ENCODE measurements at places on chromosomes 11 and 22.

DNA sequence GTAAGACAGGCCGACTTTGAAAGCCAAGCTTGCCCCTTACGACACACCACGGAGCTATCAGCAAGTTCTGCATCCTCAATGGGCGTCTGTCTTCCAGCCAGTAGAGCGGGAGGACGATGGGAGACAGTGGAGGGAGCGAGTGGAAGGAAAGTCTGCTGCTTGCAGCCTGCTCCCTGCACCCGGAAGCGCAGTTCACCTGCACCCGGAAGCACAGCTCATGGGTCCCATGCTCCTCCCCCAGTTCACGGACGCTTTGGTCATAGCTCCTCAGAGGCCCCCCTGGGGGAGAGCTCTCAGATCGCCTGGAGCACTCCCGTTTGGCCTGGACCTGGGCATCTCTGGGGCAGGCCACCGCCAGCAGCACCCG lies 51.3 kb downstream of the FBLN1 start:
- no peak for DNase-seq

- no peak for DNase-seq
Observed at GRCh38 chr22:42632096-42632495, 8.3 kb downstream of the ATP5MGL start.

- no peak for DNase-seq
Observed at GRCh38 chr11:85530634-85531033, 96.5 kb downstream of the DLG2 start.

GRCh38 chr11:10158461-10158860 lies 135.6 kb downstream of the SBF2 start:
- no peak for DNase-seq

DNA sequence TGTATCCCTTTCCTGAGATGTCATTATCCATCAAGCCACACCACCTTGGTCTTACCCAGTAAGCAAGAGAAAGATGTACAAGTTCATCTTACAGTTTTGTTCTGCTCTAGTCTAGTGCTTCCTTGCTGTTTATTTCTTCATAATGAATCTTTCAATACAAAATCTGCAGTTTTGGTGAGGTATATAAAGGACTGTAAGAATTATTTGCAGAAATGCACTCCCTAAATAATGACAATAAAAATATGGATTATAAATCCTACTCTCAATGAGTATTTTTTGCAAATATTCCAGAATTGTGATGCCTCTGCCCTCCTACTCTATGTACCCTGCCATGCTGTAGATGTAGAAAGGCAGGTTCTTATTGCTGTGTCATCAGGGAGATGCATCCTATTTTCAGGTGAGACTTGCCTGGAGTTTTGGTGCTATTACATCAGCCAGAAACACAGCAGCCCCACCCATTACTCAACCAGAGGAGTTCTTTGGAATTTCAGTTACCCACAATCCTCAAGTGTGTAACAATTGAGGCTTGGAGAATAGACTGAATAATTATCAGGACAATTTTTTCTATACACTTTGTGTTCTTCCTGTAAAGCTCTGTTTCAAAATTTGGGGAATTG lies at the start of gene OR10S1:
OR10S1 (minus strand) TSS at position 51 of the 617 bp plus-strand sequence. CDS start 117 bp downstream, outside the sequence.
- DNase-seq: no peak

- no peak for DNase-seq
Observed at GRCh38 chr22:20236052-20236717, 31.9 kb downstream of the RTN4R start.

- no peak for DNase-seq
Observed at GRCh38 chr11:61679296-61679695, 895 bp upstream of the DAGLA start.

DNA sequence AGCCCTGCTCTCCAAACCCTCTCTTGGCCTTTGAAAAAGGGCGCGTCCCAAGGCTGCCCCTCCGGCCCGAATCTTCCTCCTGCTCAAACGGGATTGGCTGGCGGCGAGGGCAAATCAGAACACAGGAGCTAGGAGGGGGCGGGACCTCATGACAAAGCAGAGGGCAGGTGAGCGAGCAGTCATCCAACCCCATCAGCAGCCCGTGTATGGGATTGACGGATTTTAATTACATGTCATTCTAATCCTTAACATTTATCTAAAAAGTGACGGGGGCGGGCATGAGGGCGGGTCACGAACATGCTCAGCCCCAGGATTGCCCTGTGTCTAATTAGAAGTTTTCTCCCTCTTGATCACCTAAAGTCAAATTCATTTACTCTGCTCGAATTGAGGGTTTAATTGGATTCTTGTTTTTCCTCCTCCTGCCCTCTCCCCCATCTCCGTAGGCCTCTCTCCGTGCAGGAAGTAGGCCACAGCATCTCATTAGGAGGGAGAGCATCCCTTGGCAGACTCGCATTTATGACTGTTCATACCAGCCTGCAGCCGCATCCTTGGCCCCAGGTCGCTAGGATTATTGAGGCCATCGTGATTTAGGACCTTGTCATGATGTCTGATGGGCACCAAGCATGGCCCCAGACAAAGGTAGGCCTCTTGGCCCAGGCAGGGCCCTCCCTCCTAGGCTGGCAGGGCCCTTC lies 147.1 kb downstream of the CHST1 start:
- no peak for DNase-seq

- no peak for DNase-seq
Observed at GRCh38 chr22:29251265-29251664, 16.5 kb downstream of the RHBDD3 start.

- DNase-seq: no peak
Observed at GRCh38 chr11:2310073-2310785, 8.4 kb downstream of the TSPAN32 start.

DNA sequence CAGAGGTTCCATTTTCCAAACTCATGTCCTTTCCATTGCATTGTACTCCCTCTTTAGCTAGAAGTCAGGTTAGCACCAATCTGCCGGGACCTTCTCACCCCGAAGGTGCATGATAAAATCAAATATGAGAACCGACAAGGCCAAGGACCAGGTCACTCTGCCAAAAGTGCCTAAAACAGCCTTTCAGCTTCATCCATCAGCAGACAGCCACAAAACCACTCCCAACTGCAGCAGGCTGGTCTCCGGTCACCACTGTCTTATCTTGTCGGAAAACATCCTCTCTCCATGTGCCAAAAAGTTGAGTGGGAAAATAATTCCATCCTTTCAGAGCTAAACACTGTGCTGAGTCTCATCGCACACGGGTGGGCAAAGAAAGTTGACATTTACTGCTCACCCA lies 1.4 kb downstream of the PI4KA start:
- no peak for DNase-seq

DNA sequence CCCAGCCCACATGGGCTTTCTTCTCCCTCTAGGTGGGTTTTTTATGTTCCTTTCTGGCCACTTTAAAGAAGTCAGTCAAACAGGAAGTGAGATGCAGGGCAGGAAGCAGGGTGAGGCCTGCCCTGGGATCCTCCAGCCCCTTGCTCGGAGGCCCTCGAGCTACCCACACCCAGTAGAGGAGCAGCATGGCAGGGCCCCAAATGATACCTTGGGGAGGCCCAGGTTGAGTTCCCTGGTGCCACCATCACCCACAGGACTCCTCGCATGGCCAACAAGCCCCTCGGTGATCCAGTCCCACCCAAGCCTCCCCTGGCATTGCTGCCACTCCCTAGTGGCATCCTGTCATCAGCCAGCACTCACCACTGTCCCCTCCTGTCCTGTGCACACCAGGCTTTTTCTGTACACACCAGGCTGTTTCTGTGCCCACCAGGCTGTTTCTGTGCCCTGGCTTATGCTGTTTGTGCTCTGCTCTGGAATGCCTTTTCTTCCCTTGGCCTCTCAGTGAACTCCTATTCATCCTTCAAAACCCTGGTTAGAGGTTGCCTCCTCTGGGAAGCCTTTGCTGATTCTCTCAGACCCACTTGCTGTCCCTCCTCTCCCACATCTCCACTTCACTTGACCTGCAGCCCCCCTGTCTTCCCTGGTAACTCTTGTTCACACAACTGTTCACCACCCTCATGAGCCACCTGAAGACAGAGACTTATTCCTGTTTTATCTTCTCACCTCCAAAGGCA lies 3.1 kb upstream of the PTGDR2 start:
- DNase-seq: no peak

GRCh38 chr22:23591846-23592245 lies 11.8 kb upstream of the IGLL1 start:
- DNase-seq: no peak

- no peak for DNase-seq
Observed at GRCh38 chr11:124623861-124624525, 1.3 kb downstream of the TBRG1 start.

DNA sequence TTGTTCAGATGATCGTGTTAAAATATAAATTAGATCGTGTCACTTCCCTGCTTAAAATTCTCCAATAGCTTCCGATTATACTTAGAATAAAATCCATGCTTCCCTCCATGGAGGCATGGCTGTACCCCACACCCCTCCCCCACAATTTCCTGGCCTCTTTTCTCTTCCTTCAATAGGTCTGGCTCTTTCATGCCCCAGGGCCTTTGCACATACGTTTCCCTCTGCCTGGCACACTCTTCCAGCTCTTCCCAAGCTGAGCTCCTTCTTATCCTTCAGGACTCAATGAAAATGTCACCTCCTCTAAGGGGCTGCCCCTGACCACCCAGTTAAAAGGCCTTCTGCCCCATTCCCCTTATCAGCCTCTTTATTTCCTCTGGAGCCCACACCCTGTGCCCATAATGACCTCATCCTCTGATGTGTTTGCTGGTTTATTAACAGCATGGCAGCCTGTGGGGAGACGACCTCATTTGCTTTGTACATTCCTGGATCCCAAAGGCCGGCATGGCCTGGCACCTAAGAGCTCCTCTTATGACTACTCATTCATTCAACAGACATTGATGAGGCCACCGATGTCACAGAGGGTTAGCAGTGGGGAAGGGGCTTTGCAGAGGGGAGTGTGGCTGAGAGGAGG lies 9.0 kb upstream of the FLRT1 start:
- no peak for DNase-seq

GRCh38 chr11:33615751-33616150 lies 84.9 kb downstream of the C11orf91 start:
- no peak for DNase-seq

DNA sequence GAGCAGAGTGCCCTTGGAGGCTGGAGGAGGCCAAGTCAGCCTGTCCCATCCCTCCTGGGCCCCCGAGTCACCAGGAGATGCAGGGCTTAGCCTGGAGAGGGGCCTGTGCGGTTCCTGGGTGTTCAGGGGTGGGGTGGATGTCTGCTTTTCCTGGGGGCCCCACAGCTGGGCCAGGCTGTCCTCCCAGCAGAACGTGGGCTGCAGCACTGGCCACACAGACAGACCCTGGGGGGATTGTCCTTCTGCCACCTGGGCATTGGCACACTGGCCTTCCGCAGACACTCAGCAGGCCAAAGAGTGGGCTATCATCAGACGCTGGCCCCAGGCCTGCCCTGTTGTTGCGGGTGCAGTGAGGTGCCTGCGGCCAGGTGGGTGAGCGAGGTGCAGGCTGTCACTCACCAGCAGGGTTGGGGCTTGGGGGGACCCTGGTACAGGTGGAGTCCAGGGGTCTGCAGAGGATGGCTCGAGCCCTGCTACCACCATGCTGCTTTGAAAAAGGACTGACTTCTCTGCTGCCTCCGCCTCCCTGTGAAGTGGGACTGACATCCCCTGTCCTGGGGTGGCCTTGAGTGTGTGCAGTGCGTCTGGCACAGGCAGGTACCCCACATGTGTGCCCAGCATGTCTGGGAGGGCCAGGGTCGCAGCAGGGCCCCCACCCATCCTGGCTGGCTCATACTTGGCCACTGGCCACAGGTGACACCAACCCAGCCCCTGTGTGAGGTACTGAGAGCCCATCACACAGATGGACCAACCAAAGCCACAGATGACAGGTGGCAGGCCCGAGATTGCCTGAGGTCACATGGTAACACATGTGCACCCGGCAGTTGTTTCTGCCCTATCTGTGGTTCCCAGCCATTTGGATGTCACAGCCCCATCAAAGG lies 39.0 kb upstream of the KCNQ1OT1 start:
- no peak for DNase-seq

GRCh38 chr11:15645201-15645600 lies 530.5 kb downstream of the INSC start:
- DNase-seq: no peak

DNA sequence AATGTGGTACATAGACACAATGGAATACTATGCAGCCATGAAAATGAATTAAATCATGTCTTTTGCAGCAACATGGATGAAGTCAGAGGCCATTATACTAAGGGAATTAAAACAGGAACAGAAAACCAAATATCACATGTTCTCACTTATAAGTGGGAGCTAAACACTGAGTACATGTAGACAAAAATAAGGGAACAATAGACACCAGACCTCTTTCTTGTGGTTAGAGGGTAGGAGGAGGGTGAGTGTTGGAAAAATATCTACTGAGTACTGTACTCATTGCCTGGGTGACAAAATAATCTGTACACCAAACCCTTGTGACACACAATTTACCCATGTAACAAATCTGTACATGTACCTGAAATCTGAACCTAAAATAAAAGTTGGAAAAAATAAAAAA lies 59.1 kb upstream of the ANO5 start:
- DNase-seq: no peak

- DNase-seq: no peak
Observed at GRCh38 chr11:116782728-116783127, 5.1 kb downstream of the ZPR1 start.

- DNase-seq: no peak
Observed at GRCh38 chr22:17870407-17870806, 96.1 kb upstream of the BID start.

GRCh38 chr11:253886-254270 lies 17.1 kb downstream of the PSMD13 start:
- no peak for DNase-seq

DNA sequence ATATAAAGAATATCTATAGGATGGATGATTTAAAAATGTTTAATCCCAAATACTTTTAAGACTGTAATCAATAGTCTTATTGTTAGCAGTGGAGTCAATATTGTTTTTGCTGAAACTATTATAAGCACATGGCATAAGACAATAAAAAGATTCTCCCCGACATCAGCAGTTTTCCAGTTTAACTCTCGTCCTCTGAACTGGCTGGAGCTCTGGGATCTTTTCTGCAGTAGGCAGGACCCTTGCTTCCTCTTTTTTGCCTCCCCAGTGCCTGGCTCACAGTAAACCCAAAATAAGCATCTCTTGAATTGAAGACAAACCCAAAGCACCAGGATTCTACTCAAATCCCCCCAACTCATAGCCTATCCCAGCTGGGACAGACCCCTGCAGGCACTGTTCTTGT lies 32.9 kb downstream of the KCNJ1 start:
- no peak for DNase-seq

DNA sequence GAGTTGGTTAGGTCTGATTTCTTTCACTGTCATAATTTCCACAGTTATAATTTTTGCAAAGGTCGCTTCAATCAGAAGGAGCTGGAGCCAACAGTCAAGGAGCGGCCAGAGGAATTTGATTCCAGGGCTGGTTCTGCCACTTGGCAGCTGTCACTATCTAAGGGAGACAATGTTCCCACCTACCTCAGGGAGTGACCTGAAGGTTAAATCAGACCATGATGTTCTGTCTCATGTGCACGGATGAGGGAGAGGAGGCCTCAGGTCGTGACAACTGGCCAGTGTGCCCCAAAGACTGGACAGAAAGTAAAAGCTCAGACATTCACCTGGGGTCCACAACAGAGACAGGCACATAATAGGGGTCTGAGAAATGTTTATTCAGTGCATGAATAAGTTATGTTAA lies 7.6 kb downstream of the MRGPRD start:
- no peak for DNase-seq

GRCh38 chr11:47257517-47258316 lies at the start of gene NR1H3:
NR1H3 (plus strand) TSS chr11:47257996; CDS start chr11:47259217, 1,221 bp downstream.
- peak; percentile 24 for DNase-seq

Measured in stimulated activated naive CD8-positive, alpha-beta T cell treated with anti-CD3 and anti-CD28 coated beads, Interleukin-15, Interleukin-2, amounts not matched to agents 100 U/mL and 50 U/mL, for 24 hours (primary cell).